ENCODE measurements at places on chromosomes 2 and 18. TPM values are rescaled to one million over a fixed set of nuclear protein-coding genes. Genes with fewer than 3 reads are reported as not detected.

DNA sequence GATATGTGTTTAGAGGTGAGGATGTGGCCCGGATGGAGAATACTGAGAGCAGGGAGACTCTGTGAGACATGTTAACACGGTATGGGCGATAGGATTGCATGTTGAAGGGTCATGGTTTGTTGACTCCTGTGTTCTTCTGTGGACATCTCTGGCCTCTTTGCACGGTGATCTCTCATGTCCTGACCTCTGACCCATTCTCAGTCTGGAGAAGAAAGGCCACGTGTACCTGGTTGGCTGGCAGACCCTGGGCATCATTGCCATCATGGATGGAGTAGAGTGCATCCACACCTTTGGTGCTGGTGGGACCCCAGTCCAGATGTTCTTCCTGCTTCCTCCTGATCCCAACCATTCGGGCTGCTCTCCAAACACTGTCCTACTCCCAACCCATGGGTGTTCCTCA, 9.9 kb downstream of the GCKR start:
- DNase-seq, result no peak

DNA sequence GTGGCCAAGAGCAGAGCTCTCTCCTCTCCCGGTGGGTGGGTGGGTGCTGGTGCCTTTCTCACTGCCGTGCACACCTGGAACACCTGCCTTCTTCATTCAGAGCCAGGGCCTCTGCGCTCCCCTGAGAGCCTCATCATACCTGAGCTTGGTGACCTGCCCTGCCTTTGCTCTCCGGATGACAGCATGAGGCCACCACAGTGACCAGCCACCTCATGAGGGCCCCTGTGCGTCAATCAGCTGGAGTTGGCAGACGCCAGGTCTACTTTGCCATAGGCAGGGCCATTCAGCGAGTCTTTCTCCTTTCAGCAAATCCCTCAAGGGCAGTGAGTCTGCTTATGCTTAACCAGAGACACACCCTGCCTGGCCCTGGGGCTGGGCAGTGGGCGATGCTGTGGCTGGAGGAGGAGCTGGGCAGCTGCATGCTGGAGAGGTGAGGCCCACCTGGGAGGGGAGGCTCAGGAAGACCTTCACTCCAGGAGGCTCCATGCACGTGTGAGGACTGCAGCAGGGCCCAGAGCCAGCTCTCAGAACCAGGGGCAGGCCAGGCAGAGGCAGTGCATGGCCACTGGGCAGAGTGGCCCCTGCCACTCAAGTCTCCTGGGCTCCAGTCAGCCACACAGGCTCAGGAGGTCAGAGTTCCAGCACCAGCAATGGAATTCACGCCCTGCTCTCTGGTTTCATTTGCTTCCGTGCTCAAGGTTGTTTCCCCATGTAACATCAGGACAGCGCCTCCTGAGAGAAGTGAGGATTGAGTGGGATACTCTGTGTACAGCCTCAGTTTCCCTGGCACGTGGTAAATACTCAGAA, 417.5 kb upstream of the MYT1L start:
- no peak for DNase-seq

DNA sequence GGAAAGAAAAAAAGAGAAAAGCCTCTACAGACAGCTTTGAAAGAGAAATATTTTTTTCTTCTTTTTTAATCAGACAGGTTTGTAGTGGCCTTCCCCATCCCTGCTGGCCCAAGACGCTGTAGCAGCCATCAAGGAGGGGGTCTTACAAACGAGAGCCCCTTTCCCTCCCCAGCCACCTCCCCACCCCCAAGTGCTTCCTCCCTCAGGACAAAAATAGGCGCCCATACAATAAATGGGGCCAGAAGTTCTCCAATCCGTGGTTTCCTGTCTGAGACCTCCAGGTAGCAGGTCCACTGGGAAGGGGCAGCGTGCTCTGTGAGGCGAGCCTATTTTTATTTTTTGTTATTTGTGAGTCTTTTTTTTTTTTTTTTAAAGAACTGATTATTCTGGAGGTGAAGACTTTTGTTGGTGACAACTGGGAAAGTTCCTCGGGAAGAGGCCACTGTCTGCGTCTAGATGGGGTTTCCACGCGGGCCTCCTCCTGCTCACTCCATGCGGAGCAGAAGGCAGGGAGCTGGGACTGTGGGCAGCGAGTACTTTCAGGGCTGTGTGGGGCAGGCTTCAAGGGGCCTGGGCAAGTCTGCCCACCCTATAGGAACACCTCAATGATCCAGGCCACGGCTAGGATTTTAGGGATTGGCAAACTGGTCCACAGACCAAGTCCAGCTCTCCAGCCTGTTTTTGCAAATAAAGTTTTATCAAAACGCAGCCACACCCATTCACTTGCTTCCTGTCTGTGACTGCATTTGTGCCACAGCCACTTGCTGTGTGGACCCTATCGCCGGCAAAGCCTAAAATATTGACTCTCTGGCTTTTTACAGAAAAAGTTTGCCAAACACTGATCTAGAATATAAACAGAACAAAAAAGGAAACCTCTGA, 139.6 kb downstream of the CTIF start:
- DNase-seq, result no peak

DNA sequence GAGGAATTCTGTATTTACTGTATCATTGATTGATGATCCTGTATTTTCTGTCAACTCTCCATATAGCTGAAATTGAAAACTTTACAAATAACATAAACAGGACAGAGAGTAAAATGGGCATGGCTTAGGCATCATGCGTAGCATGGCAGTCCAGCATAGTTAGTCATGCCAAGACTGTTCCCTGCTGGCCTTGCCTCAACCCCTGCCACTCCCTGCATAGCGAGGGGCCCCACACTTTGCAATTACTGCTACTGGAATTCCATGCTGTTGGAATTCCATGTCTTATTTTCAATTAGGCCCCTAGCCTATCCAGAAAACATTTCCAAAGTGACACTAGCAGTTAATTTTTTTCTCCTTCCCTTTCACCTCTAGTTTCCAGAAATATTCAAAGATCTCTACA, 15.1 kb upstream of the SOX11 start:
- DNase-seq, result no peak

- DNase-seq, result no peak
Measured at GRCh38 chr2:162113088-162113775, 38.8 kb downstream of the GCG start.

IL1RN gene
- polyA plus RNA-seq, result 0.49 TPM

ZNF2 gene
- 4.9 TPM for polyA plus RNA-seq

- DNase-seq, result no peak
Measured at GRCh38 chr2:54482715-54483114, 26.6 kb downstream of the SPTBN1 start.

SCYGR4 gene
- not detected for polyA plus RNA-seq

DNA sequence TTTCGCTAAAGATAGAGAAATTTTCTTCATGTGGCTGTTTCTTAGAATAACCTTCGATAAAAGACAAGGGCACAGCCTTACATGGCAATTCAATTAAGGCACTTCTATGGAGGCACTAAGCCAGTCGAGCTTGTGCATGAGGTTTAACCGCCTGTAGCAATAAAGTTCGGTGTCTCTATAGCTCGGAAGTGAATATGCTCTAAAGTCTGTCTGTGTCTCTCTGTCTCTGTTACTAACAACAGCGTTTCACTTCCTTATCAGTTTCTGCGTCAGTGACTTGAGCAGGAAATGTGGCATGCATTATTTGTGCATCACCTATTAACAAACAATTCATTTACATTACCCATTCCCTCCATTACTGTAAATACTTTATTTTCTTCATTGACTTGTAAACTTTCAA, 365.1 kb upstream of the NETO1 start:
- no peak for DNase-seq

MATN3 gene
- polyA plus RNA-seq, result 1.6 TPM

DNA sequence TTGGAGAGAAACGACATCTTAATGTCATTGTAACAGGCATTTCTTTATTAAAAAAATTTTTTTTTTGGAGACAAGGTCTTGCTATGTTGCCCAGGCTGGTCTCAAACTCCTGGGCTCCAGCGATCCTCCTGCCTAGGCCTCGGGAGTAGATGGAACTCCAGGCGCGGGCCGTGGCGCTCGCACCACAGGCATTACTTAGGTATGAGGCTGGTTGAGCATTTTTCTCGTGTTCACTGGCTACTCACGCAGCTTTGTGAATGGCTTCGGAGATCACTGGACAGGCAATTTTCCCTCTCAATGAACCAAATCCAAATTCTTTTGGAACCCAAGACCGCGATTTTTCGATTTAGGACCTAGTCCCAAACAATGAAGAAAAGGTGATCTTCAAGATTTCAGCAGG, 795 bp upstream of the TCF7L1 start:
- no peak for DNase-seq

NTSR2 gene
- polyA plus RNA-seq, result not detected

DNA sequence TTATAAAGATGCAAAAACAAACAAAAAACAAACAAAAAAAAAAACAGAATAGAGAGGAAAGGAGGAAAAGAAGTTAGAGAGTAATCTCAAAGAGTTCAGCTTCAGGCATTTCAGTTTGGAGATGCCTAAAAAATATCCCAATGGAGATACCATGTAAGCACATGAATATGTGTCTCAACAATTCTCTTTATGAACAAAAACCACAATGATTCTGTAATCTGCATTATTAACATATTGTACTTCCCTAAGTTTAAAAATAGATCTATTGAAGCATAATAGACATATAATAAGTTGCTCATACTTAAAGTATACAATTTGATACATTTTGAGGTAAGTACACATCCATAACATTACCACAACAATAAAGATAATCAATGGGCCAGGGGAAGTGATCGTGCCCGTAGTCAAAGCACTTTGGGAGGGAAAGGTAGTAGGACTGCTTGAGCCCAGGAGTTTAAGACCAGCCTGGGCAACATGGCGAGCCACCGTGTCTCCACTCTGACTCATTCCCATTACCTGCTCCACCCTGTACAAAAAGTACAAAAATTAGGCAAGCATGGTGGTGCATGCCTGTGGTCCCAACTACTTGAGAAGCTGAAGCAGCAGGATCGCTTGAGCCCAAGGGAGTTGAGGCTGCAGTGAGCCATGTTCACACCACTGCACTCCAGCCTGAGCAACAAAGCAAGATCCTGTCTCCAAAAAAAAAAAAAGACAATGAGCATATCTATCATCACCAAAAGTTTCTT, 158.9 kb downstream of the ATAD2B start:
- no peak for DNase-seq

DHRS9 gene
- 0.34 TPM for polyA plus RNA-seq

SLC5A7 gene
- polyA plus RNA-seq, result 0.09 TPM

DNA sequence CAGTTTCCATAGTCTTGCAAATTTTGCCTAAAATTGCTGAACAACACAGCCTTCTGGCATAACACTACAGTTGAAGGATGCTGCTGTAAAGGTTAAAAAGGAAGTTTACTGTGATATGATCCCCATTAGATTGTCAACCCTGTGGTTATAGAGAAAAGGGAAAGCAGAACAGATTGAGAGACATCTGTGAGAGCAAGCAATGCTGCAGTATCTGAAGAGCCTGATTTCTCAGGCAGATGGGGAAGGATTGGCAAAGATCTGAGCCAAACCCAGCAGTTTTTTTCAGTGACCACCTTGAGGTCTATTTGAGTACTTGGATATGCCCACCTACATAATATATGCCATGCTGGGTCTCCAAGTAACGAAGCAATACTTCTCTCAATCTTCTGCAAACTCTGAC, 8.5 kb upstream of the ST8SIA3 start:
- no peak for DNase-seq

DNA sequence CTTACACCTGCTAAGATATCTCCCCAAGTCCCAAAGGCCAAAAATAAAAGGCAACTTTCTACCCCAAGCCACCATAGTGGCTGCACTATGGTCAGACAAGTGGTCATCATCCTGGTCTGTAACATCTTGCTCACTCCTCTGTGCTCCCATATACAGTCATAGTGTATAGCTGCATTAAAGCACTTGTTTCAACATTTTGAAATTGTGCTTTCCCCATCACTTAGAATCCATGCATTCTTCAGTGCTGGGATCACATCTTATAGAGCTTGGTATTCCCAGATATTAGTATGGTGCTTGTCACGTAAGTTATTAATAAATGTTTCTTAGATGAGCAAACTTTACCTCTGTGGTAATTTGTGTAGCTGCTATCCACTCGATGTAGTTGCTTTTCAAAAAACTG, 40.4 kb upstream of the CDC42EP3 start:
- no peak for DNase-seq

DNAJC5G gene
- polyA plus RNA-seq, result 0.24 TPM

FBLN7 gene
- polyA plus RNA-seq, result 9.2 TPM

AGXT gene
- polyA plus RNA-seq, result not detected

GRCh38 chr2:99776206-99776905, 286.5 kb upstream of the REV1 start:
- no peak for DNase-seq

DNA sequence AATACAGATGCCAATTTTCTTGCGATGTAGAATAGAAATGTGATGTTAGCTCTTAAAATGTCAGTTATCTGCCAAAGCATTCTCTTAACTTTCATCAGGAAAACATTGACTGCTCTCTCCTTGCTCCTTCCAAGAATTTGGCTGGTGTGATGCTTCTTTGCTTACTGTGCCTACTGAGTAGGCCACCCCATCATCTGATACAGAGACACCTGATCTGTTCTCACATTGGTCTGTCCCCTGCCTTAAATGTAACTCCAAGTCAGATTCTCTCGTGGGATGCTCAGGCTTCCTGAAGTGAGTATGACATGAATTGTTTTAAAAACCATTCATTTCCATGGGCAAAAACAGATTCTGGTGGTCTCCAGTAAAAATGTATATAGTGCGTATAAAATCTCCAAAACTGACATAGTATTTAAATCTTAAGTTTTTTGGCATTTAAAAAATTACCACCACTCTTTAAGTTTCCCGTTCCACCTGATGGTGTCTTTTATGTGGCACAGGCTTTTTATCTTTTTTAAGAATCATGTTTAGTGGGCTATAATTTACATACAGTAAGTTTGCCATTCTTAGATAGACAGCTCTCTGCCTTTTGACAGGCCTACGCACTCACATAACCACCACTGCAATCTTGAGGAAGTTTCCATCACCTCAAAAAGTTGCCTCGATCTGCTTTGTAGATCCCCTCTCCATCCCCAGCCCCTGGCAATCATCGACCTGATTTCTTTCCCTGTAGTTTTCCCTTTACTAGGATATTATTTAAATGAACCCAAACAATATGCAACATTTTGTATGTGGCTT, 36.6 kb downstream of the UBE2F start:
- no peak for DNase-seq

DNA sequence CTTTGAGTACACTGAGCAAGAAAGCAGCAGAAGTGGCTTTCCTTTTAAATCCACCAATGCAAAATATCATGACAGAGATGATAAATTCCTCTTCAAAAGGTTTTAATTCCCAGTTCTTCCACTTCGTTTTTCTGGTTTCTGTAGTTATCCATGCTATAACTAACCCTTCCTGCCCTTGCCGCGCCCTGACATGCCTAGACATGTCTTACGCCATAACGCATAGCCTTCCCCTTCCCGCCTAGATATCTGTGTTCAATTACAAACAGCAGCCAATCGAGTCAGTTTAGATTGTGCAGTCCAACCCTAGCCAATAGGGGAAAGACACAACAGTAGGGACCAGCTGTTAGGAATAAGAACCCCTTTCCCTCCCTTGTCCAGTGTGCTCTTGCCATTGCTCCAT, 16.1 kb downstream of the PRPF40A start:
- DNase-seq, result no peak

GRCh38 chr2:46921676-46922448, 6.3 kb upstream of the MCFD2 start:
- no peak for DNase-seq

GRCh38 chr2:235218486-235218907, 266.7 kb downstream of the SH3BP4 start:
- no peak for DNase-seq

PKDCC gene
- polyA plus RNA-seq, result 117 TPM

All from forelimb muscle (tissue), 1 donor.